ENCODE measurements at places on chromosomes 16 and 17.

GRCh38 chr17:64418506-64419339 is 28.1 kb upstream of the PECAM1 start:
- DNase-seq: no peak

- DNase-seq: no peak
Measured at GRCh38 chr16:71576971-71577370, at the start of gene TAT. TSS of gene TAT (minus strand) at chr16:71577092. CDS start at chr16:71576415, 677 bp downstream.

DNA sequence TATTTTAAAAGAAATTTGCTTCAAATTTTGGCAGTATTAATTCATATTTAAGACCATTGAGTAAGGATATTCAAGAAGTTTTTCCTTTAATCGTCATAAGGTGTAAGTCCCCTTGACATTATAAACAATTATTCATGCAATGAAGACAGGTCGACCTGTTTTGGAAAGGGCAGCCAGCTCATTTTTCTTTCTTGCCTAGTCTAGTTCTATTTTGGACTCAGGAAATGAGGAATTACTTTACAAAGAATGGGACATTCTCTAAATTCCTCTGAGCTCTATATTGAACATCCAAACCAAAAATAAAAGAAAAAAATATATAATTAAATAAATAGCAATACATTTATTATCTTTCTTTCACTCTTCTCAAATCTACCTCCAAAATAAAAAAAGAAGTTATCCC is 595.6 kb upstream of the KIF2B start:
- DNase-seq: no peak

DNA sequence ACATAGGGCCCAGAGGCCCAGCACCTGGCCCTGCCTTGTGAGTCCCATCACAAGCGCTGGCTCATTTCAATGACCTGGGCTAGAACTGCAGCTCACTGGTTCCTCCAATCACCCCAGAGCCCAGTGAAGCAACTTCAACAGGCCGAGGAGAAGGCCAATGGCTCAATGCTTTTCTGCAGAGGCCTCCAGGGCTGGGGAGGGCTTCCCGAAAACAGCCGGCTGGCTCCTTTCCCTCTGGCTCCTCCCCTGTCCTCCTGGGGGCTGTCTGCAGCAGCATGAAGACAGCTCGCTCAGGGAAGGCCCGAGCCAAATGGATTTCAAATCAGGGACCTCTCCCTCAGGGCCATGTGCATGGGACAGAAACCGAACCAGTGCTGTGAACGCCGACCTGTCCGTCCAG is 121.6 kb downstream of the ZNF423 start:
- DNase-seq: no peak

DNA sequence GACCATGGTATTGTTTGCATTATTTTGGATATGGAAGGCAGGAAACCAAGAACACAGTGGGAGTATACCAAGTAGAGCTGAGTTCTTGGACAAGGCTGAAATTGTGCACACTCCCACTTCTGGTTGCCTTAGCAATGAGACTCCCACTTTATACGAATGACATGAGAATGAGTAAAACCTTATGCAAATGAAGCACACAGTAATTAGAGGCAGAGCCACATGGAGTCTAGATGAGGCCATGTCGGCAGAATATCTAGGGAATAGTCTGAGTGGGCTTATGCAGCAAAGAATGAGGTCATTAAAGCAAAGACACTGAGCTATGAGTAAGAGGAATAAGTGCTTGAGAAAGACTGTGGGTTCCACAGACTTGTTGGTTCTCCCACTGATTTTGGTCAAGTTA is 178.7 kb downstream of the GRIN2A start:
- DNase-seq: no peak

GRCh38 chr16:3695610-3696369 is 21.5 kb downstream of the TRAP1 start:
- peak; percentile 56 for DNase-seq

- no peak for DNase-seq
Measured at GRCh38 chr16:17177959-17178905, 292.5 kb downstream of the XYLT1 start.

DNA sequence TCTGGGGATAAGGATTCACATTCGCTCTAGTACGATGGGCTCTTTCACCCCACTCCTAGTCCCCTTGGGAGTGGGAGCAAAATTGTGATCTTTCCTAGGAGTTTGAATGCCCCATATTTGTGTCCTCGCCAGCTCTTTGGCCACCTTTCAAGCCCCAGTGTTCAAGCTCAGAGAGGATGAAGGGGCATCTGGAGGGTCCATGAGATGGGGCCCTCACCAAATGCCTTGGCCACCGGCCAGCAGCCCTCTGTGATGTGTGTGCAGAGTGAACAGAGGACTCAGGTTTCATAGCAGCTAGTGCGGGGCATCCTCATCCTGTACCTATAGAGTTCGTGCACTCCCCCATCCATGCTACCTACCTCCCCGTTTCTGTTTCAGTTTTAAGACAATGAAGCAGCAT is 140.6 kb downstream of the RAB11FIP4 start:
- no peak for DNase-seq

DNA sequence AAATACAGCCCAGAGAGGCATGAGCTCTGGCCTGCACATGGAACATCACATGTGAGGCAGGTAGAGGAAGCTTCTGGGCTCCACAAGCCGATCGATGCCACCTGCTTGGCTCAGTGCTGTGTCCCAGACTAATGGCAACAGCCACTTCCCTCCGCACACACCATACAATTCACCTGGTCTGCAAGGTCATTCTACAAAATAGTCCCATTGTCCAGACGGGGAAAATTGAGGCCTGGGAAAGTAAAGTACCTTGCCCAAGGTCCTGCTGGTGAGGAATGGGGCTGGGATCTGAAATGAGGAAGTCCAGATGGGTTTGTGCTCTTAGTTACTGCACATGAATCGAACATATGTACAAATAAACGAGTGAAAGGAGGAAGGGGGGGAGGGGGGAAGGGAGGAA is 88.0 kb downstream of the LITAF start:
- no peak for DNase-seq

DNA sequence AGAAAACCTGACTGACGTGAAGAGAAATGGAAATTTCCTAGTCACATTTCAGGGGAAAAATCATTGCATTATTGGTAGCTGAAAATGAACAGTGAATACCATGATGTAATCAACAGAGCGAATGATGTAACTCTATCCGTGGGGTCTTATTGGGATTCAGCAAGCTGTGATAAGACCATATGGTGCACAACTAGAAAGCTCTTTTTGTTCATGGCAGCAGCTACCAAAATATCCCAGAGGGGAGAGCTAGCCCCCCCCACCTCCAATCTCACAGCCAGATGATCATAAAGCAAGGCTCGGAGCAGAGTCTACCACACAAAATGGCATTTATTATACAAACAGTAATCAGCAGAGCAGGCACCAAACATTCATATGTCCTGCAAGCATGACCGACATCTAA is 22.2 kb upstream of the DNAH17 start:
- no peak for DNase-seq

DNA sequence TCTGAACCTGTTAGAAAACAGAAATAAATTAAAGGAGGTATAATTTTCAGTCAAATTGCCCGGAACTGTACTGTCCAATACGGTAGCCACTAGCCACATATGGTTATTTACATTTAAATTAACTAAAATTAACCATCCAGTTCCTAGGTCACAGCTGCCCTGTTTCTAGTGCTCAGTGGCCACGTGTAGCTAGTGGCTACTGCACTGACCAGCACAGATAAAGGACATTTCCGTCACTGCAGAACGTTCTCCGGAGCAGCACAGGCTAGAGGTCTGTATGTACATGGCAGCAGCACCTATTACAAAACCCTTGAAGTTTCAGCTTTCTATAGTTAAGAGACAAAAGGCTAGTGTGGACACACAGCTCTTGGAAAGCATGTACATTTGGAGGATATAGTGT is 33.7 kb downstream of the CPSF4L start:
- no peak for DNase-seq

DNA sequence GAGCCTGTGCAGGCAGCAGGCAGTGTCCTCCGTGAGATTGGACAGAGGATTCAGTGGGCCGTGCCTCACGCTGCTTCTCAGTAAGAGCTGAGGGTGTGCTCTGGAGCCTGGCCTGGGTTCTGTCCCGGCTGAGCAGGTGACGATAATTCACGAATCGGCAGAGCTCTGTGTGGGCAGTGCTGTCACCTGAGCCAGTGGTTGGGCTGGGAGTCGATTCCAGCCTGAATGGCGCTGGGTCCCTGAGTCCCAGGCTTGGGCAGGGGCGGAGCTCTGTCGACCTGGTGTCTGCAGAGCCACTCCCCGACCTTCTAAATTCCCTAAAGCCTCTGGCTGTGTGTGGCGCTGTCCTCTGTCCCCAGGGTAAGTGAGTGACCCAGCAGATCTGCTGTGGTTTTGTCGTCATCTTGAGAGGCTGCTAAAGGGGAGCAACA is 8.4 kb downstream of the ACSF3 start:
- DNase-seq: no peak

DNA sequence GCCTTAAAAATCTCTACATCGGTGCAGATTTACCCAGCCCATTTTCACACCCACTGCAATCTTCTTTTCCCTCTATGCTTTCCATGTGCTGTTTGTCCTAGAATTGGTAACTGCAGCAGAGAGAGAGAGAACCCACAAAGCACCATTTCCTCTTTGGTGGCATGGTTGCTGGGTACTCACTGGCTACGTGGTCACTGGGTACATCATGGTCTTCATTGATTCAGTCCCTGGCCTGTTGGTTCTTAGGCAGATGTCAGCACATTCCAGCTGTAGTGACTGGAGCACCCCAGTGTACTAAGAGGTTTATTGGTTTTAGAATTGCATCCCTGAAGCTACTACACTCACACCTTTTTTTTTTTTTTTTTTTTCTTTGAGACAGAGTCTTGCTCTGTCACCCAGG is 156.1 kb upstream of the CACNG5 start:
- DNase-seq: no peak

GRCh38 chr17:15431766-15432165 is 35.7 kb downstream of the CDRT4 start:
- no peak for DNase-seq

GRCh38 chr17:79051306-79051705 is 23.3 kb upstream of the ENGASE start:
- DNase-seq: no peak

DNA sequence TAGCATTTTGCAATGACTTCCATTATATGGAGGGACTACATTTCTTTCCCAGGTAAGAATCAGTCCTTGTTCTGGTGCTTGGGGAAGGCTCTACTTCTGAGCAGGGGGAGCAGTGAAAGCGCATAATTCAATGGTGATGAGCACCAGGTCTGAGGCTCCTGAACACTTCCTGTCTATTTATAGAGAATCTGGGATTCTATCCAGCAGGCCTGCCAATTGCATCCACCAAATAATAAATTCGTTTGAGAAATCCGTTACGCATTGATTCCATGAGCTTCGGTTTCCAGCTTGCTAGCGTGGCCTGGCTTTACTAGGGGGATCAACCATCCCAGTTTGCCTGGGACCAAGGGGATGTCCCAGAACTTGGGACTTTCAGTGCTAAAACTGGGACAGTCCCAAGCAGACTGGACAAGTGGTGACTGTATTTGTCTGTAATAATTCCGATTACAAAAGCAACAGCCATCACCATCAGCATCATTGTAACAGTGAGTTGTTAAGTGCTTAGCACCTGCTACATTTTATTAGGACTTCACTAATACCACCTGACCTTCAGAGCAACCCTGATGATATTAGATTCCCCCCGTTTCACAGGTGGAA is 349.9 kb downstream of the MAF start:
- DNase-seq: no peak

DNA sequence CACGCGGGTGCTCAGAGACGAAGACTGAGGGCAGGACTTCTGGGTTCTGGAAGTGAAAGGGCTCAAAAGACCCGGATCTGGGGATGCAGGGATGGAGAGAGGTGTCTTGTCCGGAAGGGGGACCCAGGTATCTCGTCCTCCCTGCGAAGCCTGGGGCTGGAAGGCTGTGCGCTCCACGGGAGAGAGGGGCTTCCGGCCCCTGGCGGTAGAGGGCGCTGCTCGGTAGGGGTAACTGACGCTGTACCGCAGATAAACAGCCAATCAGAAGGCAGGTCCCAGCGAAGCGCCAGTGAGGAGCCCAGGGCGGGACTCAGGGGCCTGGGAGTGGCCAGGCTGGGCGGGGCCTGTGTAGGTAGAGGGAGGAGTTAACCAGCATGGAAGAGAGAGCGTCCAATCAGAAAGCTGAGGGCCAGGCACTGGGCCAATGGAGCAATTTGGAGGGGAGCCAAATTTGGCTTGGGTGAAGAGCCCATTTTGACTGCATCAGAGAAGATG is 804 bp downstream of the TGFB1I1 start:
- no peak for DNase-seq

DNA sequence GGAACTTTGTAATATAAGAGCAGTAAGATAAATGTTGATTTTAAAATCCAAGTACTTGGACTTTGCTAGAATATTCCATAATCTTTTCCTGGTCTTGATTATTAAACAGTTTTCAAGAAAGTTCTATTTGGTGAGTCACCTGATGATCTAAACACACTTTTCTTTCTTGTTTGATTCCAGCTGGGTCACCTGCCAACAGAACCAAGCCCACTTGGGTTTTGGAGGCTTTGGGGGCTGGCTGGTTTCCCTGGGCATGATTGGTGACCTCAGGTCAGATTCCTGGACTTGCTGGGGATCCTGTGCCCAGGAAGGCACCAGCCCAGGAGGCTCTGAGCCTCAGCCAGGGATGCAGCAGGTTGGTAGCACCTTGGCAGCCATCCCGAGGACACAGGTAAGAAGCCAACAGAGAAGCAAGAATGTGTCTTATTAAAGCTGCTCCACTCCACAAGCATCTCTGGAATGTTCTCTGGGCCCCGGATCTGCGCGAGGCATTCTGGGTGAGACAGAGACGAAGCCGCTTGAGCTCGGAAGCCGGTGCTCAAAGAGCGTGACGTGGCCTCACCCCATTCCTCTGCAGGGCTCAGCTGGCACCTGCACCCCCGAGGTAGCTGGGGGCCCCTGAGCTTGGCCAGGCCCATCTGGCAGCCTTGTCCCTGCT is 3.1 kb upstream of the TEX19 start:
- DNase-seq: no peak

DNA sequence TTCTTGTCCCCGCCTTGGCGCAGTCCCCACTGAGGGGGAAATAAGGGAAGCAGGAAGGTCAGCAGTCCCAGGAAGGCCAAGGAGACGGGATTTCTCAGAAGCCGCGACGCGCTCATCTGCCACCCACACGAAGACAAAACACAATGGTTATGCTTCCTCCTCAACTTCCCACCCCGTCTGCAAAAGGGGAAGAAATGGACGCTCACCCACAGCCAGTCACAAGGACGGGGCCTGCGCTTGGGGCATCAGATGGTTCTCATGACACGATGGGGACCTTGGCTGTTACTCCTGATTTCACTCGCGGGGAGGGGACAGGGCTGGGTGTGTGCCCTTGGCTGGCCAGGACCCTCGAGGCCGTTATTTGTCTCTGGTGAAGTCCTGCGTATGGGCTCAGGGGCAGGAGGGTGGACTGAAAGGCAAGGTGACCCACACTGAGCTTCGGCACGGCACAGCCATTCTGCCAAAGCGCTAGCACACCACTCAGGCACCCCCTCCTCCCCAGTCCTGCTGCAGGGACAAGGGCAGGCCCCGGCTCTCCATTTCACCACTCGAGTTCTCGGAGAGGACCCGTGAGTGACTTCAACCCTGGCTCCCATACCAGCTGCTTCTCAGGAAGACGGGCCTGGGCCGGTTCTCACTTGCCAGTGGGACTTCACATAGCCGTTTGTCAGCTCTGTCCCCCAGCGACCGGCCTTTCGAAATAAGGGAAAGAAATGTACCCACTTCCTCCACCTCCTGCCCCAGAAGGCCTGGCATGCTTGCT is 84.5 kb downstream of the ABR start:
- no peak for DNase-seq
